ENCODE measurements at places on chromosomes 4 and X. TPM values are rescaled to one million over a fixed set of nuclear protein-coding genes. Genes with fewer than 3 reads are reported as not detected.

DNA sequence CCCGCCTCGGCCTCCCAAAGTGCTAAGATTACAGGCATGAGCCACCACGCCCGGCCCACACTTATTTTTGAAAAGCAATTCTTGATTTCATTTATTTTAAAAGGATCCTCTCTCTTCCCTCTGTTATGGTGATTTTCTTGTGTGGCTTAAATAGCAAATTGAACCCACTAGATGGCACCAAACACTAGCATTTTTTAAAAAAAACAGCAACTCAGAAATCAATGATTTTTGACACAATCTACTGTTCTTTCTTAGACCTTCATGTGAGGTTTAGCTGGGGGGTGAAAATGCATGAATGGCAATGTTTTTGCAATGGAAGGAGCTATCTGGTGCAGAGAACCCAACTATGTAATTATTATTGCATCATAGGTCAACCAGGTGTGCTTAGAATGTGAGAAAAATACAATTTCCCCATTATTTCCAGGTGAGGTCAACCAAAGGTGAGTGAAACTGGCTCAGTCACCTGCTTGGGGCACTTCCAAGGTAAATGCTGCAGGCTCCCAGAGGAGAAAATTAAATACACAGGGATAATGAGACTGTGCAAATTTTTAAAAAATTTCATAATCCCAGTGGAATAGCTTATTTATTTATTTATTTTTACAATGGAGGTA, 226.7 kb upstream of the PRKX start:
- peak; percentile 38 for DNase-seq

DNA sequence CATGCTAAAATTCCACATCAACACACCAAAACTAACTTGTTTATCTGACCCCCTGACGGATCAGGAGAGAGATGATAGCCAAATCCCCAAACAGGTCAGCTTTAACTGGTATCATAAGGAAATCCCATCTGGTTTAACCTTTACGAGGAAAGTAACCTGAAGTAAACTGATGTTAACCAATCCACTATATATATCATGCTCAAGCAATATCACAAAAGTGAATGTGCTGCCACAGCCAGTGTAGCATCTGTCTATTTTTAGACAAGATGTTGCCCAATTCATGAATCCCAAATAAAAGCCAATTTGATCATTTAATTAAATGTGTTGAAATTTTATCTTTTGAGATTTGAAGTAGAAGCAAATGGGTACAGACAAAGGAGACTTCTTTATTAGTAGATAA, 44.5 kb downstream of the EGF start:
- no peak for DNase-seq

GRCh38 chr4:17560065-17560673, 16.8 kb upstream of the LAP3 start:
- DNase-seq, result no peak

GRCh38 chr4:19615086-19615689, 636.5 kb upstream of the SLIT2 start:
- DNase-seq, result no peak

- DNase-seq, result no peak
These were observed 2.1 kb downstream of the LEF1 start for GRCh38 chr4:108166441-108167315.

The PIGA gene
- total RNA-seq, result 22.7 TPM

GRCh38 chrX:133005042-133005441, 46.6 kb upstream of the HS6ST2 start:
- DNase-seq, result peak; percentile 30

The PCSK1N gene
- 6.3 TPM for total RNA-seq

GRCh38 chr4:101989551-101989950, 199.0 kb downstream of the BANK1 start:
- DNase-seq, result no peak

- DNase-seq, result peak; percentile 23
These were observed 613.1 kb upstream of the HS3ST1 start for GRCh38 chr4:12041828-12042227.

GRCh38 chrX:133544115-133544514, 128.8 kb upstream of the GPC4 start:
- peak; percentile 46 for DNase-seq

GRCh38 chr4:73606465-73606974, 13.7 kb downstream of the RASSF6 start:
- DNase-seq, result no peak

GRCh38 chr4:185343726-185344581, 51.8 kb downstream of the LRP2BP start:
- no peak for DNase-seq

DNA sequence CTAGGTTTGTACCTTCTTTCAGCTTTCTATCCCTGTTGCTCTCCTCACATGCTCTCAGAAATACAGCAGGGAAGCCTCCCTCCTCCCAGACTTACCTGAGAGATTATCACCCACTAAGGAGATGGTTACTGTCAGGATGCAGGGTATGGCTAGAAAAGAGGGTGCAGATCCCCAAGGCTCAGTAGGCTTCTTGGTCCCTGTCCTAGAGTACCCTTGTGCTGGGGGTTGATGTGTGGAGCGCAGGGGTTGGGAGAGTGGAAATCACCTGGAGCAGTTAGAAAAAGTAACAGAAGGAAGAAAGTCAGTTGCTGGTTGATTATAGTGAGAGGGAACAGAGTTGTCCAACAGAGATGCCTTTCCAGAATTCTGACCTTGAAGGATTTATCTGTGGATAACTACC, 80.2 kb downstream of the CNGA2 start:
- no peak for DNase-seq

The GATA1 gene
- total RNA-seq, result not detected

GRCh38 chr4:20359692-20360091, 108.0 kb downstream of the SLIT2 start:
- DNase-seq, result no peak

DNA sequence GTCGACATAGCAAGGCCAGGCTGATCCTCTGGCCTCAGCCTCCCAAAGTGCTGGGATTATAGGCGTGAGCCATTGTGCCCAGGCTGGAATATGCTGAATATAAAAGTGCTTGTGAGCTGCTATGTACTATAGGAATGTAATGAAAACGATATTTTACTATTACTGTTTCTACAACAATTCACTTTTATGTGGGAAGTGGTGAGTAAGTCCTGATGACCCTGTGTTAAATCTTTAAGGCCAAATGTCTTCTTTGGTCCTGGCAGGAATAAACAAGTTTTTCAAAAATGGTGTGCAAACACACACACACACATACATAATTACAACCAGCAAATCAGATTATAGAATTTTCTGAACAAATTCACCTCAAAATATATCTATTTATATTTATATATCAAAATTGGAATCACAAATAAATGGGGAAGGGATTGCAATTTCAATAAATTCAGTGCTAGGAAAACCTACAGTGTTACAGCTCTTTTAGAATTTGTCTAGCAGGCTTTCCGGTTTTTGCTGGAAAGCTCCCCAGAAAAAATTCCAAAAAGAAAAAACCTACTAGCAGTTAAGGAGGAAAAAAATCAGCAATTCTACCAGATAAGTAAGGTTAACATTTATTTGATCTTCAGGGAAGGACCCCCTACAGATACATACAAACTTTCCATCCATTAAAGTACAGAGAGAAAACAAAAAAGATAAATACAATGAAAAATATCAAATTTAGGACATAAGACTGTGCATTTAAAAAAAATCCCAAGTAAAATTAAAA, 17.9 kb downstream of the SMIM14 start:
- no peak for DNase-seq

The PAGE5 gene
- not detected for total RNA-seq

DNA sequence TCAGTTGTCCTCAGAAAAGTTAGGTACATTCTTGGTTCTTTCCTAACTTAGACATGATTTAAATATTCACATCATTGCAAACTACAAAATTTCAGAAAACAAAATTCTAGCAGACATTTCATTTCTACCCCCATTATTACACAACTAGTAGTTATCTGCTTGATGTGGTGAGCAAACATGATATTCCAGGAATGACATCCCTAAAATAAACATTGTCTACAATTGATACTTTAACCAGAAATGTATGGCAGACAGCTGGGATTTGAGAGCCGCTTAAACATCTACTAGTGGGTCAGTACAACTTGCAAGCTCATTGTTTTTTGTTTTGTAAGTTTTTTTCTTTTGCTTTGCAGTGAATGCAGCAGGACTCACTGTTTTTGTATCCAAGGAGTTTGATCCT, 32.1 kb upstream of the AMBN start:
- DNase-seq, result no peak

- no peak for DNase-seq
These were observed 80.2 kb downstream of the FGF16 start for GRCh38 chrX:77527233-77528001.

The PPM1K gene
- 21.0 TPM for total RNA-seq

GRCh38 chr4:76874176-76874575, 23.8 kb downstream of the SOWAHB start:
- DNase-seq, result no peak

The UGT2B17 gene
- total RNA-seq, result not detected

The TEX11 gene
- not detected for total RNA-seq

GRCh38 chr4:34043131-34043530, 2201.2 kb downstream of the ARAP2 start:
- peak; percentile 5 for DNase-seq

DNA sequence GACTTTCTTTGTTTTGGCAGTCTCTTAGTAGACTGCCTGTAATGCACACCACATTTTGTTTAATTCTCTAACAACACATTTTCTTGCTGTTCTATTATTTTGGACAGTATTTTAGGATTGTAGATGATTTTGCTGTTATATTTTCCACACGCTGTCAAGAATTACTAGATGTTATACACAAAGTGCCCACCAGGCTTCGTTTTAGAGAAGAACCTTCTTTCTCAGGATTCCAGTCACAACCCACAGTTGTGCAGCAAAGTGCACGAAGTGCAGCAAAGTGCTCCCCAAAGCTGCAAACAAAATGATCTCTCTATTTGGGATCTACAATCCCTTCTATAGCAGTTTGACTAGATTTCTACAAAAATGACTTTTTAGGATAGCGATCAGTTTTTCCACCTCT, 2.4 kb downstream of the ZNF141 start:
- no peak for DNase-seq

Measured in MCF 10A (cell line).